ENCODE measurements at places on chromosomes 7 and 10.

GRCh38 chr7:151745706-151746105 is 131.2 kb downstream of the PRKAG2 start:
- DNase-seq: no peak
- peaks cover 32% of the 10 kb centered on the region for H3K4me1 ChIP-seq
- no peaks in the 10 kb centered on the region for H3K36me3 ChIP-seq
- H3K4me3 ChIP-seq: no peak overlapping the region
- H3K27ac ChIP-seq: no peak overlapping the region

- H3K36me3 ChIP-seq: no peaks in the 10 kb centered on the region
- peaks cover 3% of the 10 kb centered on the region for H3K4me1 ChIP-seq
- H3K4me3 ChIP-seq: no peak overlapping the region
Observed at GRCh38 chr10:126500185-126500584, 111.9 kb upstream of the ADAM12 start.

DNA sequence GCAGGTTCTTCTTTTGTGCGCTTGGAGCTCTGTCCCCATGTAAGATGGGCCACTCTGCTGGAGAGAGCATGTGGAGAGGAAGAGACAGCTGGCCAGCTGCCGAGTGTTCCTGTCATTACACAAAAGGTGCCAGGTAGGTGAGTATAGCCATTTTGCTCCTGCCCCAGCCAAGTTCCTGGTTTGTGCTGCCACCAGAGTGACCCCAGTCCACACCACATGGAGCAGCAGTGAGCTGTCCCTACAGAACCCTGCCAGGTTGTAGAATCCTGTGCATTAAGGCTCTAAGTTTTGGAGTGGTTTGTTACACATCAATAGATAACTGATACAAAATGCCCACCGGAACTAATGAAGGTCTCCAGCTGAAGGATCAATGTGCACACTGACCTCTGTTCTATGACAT is 84.6 kb upstream of the GHITM start:
- DNase-seq: no peak
- H3K36me3 ChIP-seq: no peaks in the 10 kb centered on the region
- no peak overlapping the region for H3K27ac ChIP-seq
- no peaks in the 10 kb centered on the region for H3K4me1 ChIP-seq

GRCh38 chr7:40297741-40298311 is 163.0 kb downstream of the SUGCT start:
- DNase-seq: peak; percentile 38
- no peaks in the 10 kb centered on the region for H3K27me3 ChIP-seq
- peaks cover 12% of the 10 kb centered on the region for H3K4me1 ChIP-seq
- H3K36me3 ChIP-seq: no peaks in the 10 kb centered on the region
- H3K27ac ChIP-seq: no peak overlapping the region
- no peak overlapping the region for H3K4me3 ChIP-seq

GRCh38 chr10:116710076-116710475 is 32.3 kb downstream of the HSPA12A start:
- H3K27ac ChIP-seq: no peak overlapping the region
- no peak for DNase-seq
- peaks cover 6% of the 10 kb centered on the region for H3K4me1 ChIP-seq
- no peak overlapping the region for H3K4me3 ChIP-seq
- no peaks in the 10 kb centered on the region for H3K27me3 ChIP-seq

- no peaks in the 10 kb centered on the region for H3K36me3 ChIP-seq
- no peak for DNase-seq
- H3K4me3 ChIP-seq: no peak overlapping the region
- H3K27ac ChIP-seq: no peak overlapping the region
- H3K4me1 ChIP-seq: no peaks in the 10 kb centered on the region
Observed at GRCh38 chr10:72461085-72461484, 106.4 kb upstream of the DNAJB12 start.

DNA sequence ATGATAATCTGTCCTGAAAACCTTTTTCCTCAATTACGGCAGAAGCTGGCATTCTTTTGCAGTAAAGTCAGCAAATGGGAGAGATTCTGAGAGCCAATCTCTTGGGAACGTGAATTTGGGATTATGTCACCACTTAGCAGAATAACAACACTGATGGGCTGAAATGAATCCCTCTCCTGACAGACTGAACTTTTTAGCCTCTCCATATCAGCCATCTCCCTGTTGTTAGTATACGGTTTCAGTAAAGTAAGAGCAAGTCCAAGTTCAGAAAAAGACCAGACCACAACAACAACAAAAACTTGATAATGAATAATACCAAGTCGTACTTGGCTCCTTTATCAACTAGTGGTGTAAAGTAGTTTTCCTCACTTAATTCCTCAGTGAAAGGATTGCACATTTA is 1048.8 kb downstream of the GATA3 start:
- H3K27ac ChIP-seq: no peak overlapping the region
- no peaks in the 10 kb centered on the region for H3K36me3 ChIP-seq
- H3K27me3 ChIP-seq: no peaks in the 10 kb centered on the region

DNA sequence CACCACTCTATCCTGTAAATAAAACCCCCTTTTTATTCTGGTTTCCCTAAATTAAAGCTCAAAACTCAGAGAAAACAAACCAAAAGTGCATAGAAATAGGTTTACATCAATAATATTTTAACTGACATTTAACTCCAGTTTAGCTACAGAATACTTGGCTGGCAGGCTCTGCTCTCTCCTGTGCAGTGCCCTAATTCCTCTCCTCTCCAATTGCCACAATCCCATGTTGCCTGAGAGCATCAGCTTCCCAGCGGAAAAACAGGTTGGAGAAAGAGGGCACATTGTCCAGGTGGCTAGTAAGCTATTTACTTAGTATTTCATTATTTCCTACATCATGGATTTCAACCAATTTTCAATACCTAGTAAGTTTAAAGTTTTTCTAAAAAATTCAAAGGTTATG is 8.7 kb downstream of the SEMA3E start:
- H3K4me3 ChIP-seq: no peak overlapping the region
- H3K27ac ChIP-seq: no peak overlapping the region
